ENCODE measurements at places on chromosomes 13 and 19. TPM values are rescaled to one million over a fixed set of nuclear protein-coding genes. Genes with fewer than 3 reads are reported as not detected.

GRCh38 chr19:44909775-44910174 lies 4.2 kb downstream of the APOE start:
- H3K36me3 ChIP-seq, result no peaks in the 10 kb centered on the region
- no peak overlapping the region for H3K27ac ChIP-seq
- no peak overlapping the region for H3K4me3 ChIP-seq
- H3K4me1 ChIP-seq, result peaks cover 19% of the 10 kb centered on the region
- H3K27me3 ChIP-seq, result no peaks in the 10 kb centered on the region

Gene EEF1AKMT1
- total RNA-seq, result 4.7 TPM

GRCh38 chr13:27928805-27929753 lies 9.3 kb downstream of the PDX1 start:
- H3K27me3 ChIP-seq, result peaks cover 14% of the 10 kb centered on the region
- no peaks in the 10 kb centered on the region for H3K36me3 ChIP-seq
- no peak overlapping the region for H3K27ac ChIP-seq
- no peak for DNase-seq
- H3K4me3 ChIP-seq, result no peak overlapping the region

DNA sequence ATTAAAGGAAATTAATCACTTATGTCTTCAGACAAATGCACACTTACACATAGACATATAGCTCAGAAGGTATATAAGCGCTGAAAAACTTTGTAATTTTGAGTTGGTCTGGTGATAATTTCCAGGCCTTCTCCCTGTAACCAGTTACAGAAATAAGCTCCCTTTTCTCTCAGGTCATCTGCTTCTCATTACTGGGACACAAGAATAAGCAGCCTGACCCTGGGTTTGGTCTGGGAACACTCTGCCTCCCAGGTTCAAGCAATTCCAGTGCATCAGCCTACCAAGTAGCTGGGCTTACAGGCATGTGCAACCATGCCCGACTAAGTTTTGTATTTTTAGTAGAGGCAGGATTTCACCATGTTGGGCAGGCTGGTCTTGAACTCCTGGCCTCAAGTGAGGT lies 274.5 kb downstream of the LMO7 start:
- H3K36me3 ChIP-seq, result no peaks in the 10 kb centered on the region
- no peak overlapping the region for H3K4me3 ChIP-seq
- H3K27me3 ChIP-seq, result no peaks in the 10 kb centered on the region
- DNase-seq, result no peak
- H3K4me1 ChIP-seq, result no peaks in the 10 kb centered on the region
- H3K27ac ChIP-seq, result no peak overlapping the region

GRCh38 chr13:66644855-66645460 lies 585.2 kb downstream of the PCDH9 start:
- H3K4me3 ChIP-seq, result no peak overlapping the region
- H3K36me3 ChIP-seq, result no peaks in the 10 kb centered on the region

DNA sequence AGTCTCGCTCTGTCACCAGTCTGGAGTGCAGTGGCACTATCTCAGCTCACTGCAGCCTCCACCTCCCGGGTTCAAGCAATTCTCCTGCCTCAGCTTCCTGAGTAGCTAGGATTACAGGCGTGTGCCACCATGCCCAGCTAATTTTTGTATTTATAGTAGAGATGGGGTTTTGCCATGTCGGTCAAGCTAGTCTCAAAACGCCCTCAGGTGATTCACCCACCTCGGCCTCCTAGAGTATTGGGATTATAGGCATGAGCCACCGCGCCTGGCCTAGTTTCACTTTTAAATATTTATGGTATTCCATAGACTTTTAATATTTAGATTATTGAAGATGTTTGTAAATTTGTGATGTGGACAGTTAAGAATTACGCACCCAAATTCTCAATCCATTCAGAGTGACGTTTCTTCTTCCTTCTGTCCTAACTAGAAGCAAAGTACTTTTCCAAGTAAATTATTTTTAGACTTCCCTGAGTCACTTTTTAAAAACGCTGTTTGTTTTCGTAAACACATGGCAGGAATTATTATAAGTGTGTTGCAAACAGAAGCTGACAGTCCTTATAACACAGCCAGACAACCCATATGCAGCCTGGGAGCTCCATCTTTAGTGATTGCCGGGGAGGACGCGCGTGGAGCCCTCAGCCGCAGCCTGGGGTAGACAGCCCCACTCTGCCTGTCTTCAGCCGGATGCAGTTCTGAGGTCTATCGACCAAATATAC lies 131.7 kb downstream of the ATP11A start:
- H3K36me3 ChIP-seq, result peaks cover 12% of the 10 kb centered on the region
- no peak overlapping the region for H3K27ac ChIP-seq
- H3K27me3 ChIP-seq, result no peaks in the 10 kb centered on the region
- no peak overlapping the region for H3K4me3 ChIP-seq
- no peak for DNase-seq

DNA sequence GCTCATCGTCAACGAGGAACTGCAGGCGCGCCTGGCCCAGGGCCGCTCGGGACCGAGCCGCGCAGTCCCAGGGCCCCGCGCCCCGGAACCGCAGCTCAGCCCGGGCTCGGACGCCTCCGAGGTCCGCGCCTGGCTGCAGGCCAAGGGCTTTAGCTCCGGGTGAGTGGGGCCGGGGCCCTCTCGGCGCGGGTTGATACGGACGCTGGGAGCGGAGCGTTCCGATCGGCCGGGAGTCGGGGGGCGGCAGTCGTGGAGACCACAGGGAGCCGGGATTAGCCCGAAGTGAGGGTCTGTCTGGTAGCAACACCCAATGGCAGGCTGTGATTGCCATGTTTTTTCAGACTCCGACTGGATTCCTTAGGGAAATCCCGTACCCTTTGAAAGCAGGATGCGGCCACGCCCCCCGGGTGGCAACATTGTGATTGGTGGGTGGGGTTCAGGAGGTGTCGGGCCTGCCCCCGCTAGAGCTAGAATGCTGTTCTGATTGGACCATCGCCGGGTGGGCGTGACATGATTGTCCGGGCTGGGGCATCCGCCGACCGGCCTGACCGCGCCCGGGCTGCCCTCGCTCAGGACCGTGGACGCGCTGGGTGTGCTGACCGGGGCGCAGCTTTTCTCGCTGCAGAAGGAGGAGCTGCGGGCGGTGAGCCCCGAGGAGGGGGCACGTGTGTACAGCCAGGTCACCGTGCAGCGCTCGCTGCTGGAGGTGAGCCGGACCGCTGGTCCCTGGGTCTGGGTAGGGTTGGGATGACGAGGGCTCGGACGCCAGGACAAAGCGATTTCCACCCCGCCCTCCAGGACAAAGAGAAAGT lies 11.3 kb downstream of the EPS8L1 start:
- no peaks in the 10 kb centered on the region for H3K27me3 ChIP-seq
- no peaks in the 10 kb centered on the region for H3K4me1 ChIP-seq
- peak overlapping the region; percentile 51 for H3K4me3 ChIP-seq
- DNase-seq, result peak; percentile 77
- H3K36me3 ChIP-seq, result 0 out of 2 replicates have a peak, but pooled peaks cover 3% of the 10 kb centered on the region
- H3K27ac ChIP-seq, result no peak overlapping the region

Gene CYSLTR2
- not detected for total RNA-seq

Gene FXYD3
- not detected for total RNA-seq

- no peaks in the 10 kb centered on the region for H3K36me3 ChIP-seq
- no peaks in the 10 kb centered on the region for H3K4me1 ChIP-seq
- H3K27ac ChIP-seq, result no peak overlapping the region
- no peaks in the 10 kb centered on the region for H3K27me3 ChIP-seq
- H3K4me3 ChIP-seq, result no peak overlapping the region
These were observed 12.9 kb downstream of the TBC1D4 start for GRCh38 chr13:75469047-75469446.

GRCh38 chr13:101985321-101985720 lies 416.5 kb downstream of the FGF14 start:
- DNase-seq, result no peak
- no peak overlapping the region for H3K4me3 ChIP-seq
- H3K27ac ChIP-seq, result no peak overlapping the region
- H3K27me3 ChIP-seq, result no peaks in the 10 kb centered on the region
- no peaks in the 10 kb centered on the region for H3K36me3 ChIP-seq

DNA sequence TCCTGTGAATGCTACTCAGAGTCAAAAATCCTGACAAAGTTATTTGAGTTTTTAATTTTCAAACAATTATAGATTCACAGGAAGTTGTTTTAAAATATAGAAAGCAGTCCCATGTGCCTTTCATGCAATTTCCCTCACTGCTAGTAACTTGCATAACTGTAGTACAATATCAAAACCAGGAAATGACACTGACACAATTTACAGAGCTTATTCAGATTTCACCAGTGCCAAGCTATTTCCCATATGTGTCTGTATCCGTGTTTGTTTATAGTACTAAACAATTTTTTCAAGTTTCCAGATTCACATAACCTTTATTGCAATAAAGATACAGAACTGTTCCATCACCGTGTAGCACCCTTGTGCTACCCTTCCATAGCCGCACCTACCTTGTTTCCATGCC lies 934.6 kb downstream of the PCDH17 start:
- no peak overlapping the region for H3K4me3 ChIP-seq
- H3K36me3 ChIP-seq, result no peaks in the 10 kb centered on the region
- DNase-seq, result no peak
- no peaks in the 10 kb centered on the region for H3K27me3 ChIP-seq
- H3K27ac ChIP-seq, result no peak overlapping the region

DNA sequence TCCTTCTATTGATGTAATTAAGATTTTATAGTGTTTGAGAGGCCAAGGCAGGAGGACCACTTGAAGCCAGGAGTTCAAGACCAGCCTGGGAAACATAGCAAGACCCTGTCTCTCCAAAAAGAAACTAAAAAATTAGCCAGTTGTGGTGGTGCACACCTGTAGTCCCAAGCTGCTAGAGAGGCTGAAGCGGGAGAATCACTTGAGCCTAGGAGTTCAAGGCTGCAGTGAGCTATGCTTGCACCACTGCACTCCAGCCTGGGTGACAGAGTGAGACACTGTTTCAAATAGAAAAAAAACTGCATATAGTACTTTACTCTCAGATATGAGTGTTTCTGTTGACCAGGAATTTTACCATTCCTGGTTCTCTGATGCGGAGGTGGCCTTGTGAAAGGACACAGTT lies 48.9 kb downstream of the CDADC1 start:
- H3K27ac ChIP-seq, result no peak overlapping the region
- H3K4me1 ChIP-seq, result no peaks in the 10 kb centered on the region
- H3K4me3 ChIP-seq, result no peak overlapping the region
- no peaks in the 10 kb centered on the region for H3K27me3 ChIP-seq
